HT-29 (cell line): ENCODE measurements at places on chromosomes 6 and 20. TPM values are rescaled to one million over a fixed set of nuclear protein-coding genes. Genes with fewer than 3 reads are reported as not detected.

DNA sequence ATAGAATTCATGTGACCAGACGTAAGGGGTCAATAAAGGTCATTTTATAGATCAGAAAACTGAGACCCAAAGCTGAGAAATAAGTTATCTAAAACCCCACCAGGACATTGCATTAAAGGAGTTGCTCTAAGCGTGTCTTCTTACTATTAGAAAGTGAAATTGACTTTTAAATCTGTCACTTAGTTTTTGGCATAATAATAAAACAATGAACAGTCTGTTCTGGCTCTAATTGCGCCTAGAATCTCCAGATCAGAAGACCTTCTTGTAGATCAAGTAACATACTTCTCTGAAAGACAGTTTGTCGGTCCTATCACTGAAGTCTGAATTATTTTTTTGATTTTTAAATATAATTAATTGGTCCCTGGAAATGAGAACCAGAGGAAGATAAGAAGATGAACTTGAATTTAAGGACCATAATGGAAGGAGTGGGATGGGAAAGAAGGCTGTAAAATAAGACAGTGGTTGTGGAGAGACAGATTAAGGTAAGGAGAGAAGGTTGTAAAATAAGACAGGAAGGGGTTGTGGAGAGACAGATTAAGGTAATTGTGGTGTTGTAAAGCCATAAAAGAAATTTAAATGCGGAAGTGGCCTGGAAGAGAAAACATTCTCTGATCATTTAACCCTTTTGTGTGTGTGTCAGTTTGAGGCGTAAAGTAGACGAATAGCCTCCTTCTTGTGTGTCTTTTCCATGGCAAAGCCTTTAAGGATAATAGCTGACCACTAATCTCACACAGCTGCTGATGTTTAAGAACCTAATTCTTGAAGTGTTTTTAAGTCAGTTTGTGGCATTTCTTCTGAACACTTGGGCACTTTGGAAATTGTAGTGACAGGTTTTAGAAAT is 20.1 kb downstream of the TOP1 start:
- DNase-seq: peak; percentile 41

DNA sequence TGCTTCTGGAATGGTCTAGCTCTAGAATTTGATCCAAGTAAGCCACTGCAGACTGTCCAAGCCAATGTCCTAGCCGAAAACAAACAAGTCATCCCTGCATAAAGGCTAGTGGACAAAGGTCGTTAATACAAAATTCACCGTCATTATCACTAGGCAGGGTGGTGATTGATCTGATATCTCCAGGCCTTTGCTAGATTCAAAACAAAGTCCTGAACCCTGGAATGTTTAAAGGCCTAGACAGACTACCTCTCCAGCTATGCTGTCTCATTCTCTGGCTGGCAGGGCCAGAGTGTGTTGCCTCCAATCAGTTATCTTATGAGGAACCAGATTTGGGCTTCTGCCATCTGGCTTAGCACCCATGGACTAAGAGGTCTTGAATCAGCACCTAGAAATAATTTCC is 38.3 kb downstream of the MAP7 start:
- DNase-seq: peak; percentile 24

VIP gene
- total RNA-seq: not detected in 2 replicates

BPIFB2 gene
- total RNA-seq: not detected in 2 replicates

- peak; percentile 94 for DNase-seq
Measured at GRCh38 chr20:40689943-40690835, 1.2 kb upstream of the MAFB start.

- no peak for DNase-seq
Measured at GRCh38 chr20:23007462-23007861, 27.6 kb upstream of the SSTR4 start.

CALHM5 gene
- 0.08 and 0.23 TPM in 2 replicates for total RNA-seq

GRCh38 chr20:50304923-50305635 is 114.4 kb downstream of the CEBPB start:
- DNase-seq: no peak

- DNase-seq: no peak
Measured at GRCh38 chr6:156827382-156827781, 50.2 kb downstream of the ARID1B start.

DNA sequence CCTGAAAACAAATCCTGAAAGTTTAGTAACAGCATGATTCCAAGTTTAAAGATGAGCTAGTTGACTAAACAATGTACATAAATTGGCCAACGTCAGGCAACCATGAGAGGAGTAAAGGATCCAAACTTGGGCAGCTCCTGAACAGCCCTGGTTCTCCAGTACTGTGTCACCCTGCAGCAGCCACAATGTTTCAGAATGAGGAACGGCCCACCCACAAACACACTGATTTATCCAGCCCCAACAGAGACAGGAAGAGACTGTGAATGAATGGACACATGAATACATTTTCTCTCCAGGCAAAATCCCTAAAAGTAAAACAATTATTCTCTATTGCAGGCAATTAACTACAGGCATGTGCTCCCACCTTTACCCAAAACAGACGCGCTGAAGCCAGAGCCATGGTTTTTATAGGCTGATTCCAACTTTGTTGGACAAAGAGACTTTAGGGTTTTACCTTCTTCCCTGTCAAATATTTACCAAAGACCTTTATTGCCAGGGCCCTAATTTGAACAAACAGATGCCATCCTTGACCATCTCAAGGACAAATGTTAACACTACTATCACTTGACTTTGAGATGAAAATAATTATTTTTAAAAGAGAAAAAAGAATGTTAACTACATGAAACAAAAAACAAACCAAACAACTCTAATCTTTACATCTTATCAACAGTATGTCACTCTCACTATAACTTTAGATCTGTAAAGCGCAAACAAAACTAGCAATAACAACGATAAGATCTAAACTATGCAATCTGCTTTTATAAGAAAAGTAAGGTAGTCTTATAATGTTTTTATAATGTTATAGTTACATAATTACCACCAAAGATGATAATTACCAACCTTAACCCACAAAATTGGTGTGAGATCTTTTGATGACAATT is 22.9 kb downstream of the CNKSR3 start:
- DNase-seq: no peak

GRCh38 chr20:32037929-32038328 is 14.1 kb upstream of the HCK start:
- no peak for DNase-seq

DNA sequence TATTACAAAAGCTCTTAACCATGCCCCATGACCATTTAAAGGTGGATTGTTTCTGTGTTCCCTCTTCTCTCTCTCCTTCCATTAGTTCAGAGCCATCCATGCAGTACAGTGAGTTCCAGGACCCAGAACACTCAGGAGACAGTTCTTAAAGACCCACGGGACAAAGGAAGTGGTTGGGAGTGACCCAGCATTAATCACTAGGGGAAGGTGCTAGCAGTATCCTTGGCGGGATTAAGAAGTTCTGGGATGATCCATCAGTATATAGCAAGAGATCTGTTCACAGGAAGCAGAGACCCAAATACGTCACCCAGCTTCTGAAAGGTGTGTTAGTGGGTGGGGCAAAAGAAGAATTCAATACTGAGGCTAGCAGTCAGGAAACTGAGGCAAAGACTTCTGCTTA is 154.1 kb downstream of the PHF3 start:
- no peak for DNase-seq

DNA sequence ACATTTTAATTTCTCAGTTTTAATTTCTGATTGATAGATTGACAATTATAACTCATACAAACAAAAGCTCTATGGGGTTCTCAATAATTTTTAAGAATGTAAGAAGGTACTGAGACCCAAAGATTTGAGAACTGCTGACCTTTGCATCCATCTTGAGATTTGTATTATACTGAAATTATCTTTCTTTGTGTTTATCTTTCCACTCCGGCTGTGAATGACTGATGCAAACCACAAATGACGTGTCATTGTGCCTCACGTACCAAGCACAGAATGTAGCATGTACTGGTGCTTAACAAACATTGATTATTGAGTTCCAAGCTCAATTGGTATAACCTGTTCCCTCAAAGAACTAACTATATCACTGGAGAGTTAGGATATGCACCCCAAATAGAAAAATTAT is 152.1 kb upstream of the SMLR1 start:
- DNase-seq: no peak

- DNase-seq: no peak
Measured at GRCh38 chr6:154229786-154230185, 126.8 kb downstream of the IPCEF1 start.

DNA sequence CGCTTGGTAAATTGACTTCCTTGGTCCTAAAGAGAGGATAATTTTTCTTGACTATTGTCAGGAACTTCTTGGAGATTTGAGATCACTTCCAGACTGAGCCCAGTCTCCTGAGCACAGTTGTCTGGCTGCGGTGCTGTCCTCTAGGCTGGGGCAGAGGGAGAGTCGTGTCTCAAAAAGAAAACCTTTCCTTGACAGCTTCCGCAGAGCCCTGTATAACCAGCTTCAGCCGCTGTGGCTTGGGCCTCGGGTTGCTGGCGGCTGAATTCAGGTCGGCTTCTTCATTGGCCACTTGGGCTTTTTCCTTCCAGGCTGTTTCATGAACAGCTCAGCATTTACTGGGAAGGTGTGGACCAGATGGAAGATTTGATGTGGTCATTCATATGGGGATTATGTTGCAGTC is 75.9 kb downstream of the DHX35 start:
- DNase-seq: no peak

GRCh38 chr20:48538058-48538825 is 289.6 kb downstream of the PREX1 start:
- no peak for DNase-seq

- no peak for DNase-seq
Measured at GRCh38 chr20:60116128-60116909, 158.1 kb downstream of the CDH26 start.

- DNase-seq: no peak
Measured at GRCh38 chr6:127279815-127280214, 13.2 kb downstream of the RNF146 start.

- no peak for DNase-seq
Measured at GRCh38 chr6:16909658-16910360, 148.5 kb upstream of the ATXN1 start.
